ENCODE measurements at places on chromosomes 3 and 15.
A peak's percentile ranks its signal among the peaks of the same experiment; 100 is the strongest.

DNA sequence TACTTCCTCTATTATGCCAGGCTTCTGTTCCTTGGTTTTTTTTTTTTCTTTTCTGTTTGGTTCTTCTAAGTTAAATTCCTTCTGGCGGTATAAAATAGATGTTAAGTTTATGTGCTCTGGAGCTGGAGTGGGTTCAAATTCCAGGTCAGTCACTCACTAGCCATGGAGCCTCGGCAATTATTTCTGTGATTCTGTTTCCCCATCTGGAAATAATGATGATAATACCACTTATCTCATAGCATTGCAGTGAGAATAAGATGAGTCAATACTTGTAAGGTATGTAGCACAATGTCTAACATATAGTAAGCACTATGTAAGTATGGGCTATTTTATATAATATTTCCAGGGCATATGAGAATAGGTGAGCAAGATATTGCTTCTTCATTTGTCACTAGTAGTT, 33.2 kb upstream of the ZDHHC23 start:
- DNase-seq: no peak

- no peak for DNase-seq
Observed at GRCh38 chr3:196966526-196967401, 1.9 kb downstream of the PIGZ start.

- DNase-seq: no peak
Observed at GRCh38 chr15:39404767-39405181, 176.1 kb upstream of the THBS1 start.

GRCh38 chr3:155748611-155749365, 3.9 kb upstream of the PLCH1 start:
- DNase-seq: no peak

- no peak for DNase-seq
Observed at GRCh38 chr3:122826278-122826677, 31.4 kb downstream of the SLC49A4 start.

GRCh38 chr3:153061938-153062528, 100.0 kb upstream of the RAP2B start:
- DNase-seq: no peak

DNA sequence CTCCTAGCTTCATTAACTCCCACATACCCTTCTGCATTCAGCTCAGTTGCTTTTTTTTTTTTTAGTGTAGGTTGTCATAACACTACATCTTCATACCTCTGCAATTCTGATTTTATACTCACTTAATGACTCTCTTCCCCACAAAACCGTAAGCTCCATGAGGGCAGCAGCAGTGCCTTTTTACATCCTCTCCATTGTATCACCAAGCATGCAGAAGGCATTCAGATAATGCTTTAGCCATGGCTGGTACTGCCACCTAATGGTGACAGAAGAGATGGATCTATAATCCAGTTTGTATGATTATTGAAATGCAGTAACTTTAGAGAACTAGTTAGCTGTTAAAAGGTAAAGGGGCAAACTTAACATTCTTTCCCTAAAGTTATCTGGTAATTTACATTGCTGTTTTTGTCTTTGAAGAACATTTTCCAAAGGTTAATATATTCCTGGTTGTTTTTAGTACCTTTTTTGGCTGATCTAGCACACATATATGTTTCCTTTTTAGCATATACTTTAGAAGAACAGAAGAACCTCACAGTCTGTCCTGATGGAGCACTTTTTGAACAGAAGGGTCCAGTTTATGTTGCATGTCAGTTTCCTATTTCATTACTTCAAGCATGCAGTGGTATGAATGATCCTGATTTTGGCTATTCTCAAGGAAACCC, 36.8 kb downstream of the ATP1B3 start:
- DNase-seq: peak; percentile 13

GRCh38 chr3:195270079-195270816, 711 bp downstream of the XXYLT1 start:
- no peak for DNase-seq

GRCh38 chr3:6739288-6739687, 121.6 kb upstream of the GRM7 start:
- no peak for DNase-seq

DNA sequence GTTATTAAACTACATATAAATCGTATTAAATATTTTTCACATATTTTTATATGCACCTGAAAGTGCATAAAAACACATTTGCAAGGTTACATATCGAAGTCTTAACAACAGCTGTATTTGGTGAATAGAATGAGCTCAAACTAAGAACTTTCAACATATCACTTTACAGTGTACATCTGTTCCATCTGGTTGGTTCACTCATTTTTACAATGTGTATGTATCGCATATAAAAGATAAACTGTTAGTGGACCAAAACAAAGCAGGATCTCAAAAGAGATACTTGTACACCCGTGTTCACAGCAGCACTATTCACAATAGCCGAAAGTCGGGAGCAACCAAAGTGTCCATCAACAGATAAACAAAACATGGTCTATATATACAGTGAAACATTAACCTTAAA, 55.8 kb downstream of the TBL1XR1 start:
- no peak for DNase-seq

- DNase-seq: no peak
Observed at GRCh38 chr15:83365370-83365938, 81.0 kb upstream of the BNC1 start.

GRCh38 chr15:81752546-81752942, 293.3 kb downstream of the MEX3B start:
- no peak for DNase-seq

- DNase-seq: no peak
Observed at GRCh38 chr15:35992791-35993190, 446.8 kb upstream of the DPH6 start.

DNA sequence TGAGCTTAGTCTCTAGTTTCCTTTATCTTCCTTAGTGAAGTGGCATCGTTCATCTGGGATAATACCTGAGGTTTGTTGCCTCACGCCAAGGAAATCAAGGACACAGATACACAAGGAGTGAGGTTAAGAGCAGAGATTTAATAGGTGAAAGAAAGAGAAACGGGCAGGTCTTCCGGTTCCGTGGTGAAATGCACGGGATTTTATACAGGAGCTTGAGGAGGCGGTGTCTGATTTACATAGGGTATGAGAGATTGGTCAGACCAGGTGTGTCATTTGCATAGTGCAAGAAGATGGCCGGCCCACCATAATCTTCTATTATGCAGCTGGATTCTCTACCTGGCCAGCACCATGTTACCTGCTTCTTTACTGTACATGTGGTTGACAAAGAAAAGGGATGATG, 17.2 kb downstream of the ARRDC4 start:
- DNase-seq: no peak

DNA sequence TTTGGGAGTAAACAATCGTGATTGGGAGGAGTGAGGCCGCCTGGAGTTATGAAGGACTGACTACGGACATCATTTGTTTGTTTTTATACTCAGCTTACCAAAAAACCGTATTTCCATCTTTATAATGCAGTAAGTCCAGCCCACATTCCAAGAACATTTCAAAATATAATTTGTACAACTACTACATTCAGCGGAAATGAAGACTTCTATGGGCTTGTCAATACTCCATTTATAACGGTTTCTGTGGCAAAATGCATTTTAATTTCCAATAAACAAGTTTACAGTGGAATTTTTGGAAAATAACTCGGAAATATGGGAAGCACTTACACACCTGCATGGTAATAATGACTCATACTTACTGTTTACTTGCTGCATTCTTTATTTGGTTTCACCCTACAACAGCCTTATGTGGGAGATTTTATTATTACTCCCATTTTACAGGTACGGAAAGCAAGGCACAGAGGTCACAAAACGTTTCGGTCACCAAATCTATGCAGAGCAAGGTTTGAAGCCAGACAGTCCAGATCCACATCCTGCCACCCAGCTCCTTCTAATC, 62.3 kb downstream of the LDHAL6B start:
- no peak for DNase-seq

DNA sequence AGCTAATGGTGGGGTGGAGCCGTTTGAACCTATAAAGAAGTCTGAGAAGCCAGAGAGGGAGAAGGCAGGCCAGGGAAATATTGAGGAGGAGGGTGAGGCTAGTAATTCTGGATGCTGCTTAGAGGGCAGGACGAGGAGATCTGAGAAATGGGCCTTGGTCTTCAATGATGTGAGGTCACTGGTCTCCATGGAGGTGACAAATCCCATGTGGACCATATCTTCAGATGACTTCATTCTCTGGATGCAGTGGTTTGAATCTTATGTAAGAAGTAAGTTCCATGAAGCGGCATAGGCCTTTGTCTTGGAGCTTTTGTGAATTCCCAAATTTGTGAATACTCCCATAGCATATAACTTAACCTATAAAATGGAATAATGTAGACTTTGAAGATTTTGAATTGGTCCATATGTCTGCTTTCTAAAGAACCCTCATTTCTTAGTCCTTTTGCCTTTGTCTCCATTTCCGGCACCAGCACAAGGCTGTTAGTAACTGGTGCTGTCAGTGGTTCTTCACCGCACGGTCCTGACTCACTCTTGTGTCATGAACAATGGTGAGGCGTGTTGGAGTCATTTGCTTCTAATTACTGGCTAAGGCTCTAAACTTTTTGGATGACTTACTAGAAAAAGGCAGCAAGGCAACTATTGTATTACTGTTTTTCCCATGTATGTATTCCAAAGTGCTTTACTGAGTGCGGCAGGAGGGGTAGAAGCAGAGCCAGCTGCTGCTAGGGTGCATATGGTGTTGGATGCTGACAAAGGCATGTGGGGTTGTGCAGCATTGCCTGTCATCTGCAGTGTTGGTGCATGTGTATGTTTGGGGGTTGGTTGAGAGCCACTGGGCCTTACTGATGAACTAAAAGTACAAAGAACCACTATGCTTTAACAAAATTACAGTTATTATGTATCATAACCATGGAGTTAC, 279.3 kb upstream of the C2CD4B start:
- no peak for DNase-seq

DNA sequence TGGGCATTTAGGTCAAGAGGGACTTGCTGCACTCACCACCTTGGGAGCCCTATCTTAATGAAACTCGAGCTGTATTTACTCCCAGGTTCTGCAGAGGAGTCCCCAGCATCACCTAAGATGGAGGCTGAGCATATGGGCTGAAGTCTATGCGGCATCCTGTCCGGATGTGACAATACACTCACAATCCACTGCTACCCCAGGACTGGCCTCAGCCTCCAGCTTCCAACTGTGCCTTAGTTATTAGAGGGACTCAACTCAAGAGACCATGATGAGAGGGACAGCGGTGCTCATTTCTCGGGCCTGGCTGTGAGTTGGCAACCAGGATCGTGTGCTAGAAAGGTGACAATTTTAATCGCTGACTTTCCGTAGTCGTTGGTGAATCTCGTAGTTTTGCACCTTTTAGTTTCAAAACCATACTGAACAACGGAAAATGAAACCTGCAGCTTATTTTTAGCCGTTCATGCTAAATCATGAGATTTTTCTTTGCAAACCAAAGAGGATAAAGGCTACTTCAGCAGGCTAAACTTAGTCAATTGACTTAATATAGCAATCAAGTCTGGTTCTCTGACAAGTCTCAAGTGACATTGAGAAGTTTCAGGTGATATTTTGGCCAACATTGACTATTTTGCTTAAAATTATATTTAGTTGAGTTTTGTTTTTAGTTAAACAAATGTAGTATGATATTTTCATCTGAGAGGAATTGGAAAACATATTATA, 11.1 kb downstream of the ZBTB38 start:
- DNase-seq: peak; percentile 11

DNA sequence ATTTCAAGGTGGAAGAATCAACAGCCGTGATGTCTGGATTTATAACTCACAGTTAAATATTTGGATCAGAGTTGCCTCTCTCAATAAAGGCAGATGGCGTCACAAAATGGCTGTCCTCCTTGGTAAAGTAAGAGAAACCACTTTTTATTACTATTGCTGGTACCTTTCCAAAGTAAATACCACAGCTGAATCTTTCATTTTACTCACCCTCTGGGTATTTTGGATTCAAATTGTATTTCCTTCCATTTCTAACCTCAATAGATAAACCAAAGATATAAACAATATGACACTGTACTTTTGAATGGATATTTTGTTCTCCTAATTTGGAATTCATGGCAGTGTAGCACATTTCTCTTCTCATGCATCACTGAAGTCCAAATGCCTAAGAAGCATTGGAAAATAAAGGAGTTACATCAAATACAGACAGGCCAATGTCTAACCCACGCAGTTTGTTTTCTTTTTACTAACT, 29.5 kb downstream of the KLHL24 start:
- DNase-seq: no peak

GRCh38 chr3:193783166-193783896, 190.3 kb downstream of the OPA1 start:
- DNase-seq: no peak

DNA sequence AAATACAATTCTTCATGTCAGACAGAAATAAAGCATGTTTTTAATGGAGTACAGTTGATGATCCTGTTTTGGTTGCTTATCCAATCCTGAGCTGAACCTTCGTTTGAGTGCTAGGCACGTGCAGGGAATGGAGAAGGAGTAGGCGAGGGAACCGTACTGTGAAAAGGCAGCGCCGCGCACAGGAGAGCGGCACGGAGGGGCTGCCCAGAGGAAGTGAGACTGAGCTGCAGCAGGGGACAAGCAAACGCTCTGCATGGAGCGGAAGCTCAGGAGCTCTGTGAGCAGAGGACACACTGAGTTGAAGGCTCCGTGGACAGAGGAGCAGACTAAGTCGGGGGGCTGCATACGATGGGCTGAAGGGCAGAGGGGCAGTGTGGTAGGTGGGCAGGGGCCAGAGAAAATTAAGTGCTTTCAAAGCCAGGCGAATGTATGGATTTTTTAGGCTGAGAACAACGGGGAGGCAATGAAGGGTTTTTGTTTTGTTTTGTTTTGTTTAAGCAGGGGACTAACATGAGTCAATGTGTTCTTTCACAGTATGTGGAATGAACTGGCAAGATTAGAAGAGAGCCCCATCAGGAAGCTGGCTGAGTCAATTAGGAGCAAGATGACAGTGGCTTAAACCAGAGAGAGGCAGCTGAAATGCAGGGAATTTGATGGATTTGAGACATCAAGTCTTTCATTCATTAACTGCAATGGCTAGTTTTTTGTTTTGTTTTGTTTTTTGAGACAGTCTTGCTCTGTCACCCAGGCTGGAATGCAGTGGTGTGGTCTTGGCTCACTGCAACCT, 23.8 kb upstream of the TM2D3 start:
- no peak for DNase-seq

Data from effector memory CD4-positive, alpha-beta T cell (primary cell).